ENCODE measurements at places on chromosomes 6 and 20.

DNA sequence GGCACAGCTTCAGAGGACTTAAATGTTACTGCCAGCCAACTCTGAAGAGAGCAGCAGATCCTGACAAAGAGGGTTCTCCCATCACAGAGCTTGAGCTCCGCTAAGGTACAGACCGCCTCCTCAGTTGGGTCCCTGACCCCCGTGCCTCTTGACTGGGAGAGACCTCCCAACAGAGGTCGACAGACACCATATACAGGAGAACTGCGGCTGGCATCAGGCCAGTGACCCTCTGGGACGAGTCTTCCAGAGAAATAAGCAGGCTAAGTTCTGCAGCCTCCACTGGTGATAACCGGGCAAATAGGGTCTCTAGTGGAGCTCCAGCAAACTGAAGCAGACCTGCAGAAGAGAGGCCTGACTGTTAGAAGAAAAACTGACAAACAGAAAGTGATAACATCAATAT, 187.0 kb downstream of the CLVS2 start:
- no peak for DNase-seq

DNA sequence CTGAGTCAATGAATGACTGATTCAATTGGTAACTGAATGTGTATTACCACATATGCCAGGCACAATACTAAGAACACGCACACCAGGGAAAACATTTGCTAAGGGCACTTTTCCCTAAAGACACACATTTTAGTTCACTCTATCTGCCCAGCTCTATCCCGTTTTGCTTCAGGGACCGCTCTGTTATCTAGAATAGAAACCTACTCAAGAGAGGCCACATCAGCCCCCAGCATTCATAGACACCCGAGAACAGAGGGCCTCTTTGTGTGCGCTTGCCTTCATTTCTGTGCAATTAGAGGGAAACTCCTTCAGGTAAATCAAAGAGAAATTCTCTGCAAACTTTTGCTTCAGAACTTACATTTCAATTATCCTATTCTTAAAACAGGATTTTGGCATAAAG, 50.3 kb downstream of the DZANK1 start:
- DNase-seq: no peak

- no peak for DNase-seq
Measured at GRCh38 chr6:75244063-75244584, 523 bp upstream of the COX7A2 start.

- no peak for DNase-seq
Measured at GRCh38 chr6:53623497-53623896, 42.1 kb downstream of the KLHL31 start.

DNA sequence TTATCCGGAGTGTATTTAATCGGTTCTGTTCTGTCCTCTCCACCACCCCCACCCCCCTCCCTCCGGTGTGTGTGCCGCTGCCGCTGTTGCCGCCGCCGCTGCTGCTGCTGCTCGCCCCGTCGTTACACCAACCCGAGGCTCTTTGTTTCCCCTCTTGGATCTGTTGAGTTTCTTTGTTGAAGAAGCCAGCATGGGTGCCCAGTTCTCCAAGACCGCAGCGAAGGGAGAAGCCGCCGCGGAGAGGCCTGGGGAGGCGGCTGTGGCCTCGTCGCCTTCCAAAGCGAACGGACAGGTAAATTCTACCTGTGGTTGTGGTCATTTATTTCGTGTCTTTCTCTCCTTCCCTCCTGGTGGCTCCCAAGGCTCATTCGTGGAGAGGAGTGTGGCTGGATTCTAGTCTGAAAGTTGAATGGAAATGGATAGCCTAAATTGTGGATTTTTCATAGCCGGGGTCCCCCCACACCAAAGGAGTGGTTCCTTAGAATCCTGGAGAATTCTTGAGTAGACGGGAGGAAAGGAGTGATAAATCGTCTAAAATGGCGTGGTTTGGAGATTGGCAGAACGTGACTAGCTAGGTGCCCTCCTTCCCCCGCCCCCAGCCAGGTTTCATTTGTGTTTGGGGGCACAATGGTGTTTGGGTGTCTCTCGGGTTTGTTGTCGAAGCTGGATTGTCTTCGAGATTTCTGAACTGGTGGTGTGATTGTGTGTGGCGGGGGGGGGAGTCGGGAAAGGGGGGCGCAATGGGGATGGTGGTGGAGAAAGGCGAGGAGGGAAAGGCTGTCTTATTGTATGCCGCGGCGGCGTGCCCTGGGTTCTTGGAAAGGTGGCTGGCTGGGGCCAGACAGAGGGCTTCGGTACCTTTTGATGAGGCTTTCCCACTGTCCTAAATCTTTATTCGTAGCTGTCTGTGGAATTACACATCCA, 673 bp downstream of the MARCKS start:
- no peak for DNase-seq

- DNase-seq: no peak
Measured at GRCh38 chr20:48523191-48523995, 304.4 kb downstream of the PREX1 start.

DNA sequence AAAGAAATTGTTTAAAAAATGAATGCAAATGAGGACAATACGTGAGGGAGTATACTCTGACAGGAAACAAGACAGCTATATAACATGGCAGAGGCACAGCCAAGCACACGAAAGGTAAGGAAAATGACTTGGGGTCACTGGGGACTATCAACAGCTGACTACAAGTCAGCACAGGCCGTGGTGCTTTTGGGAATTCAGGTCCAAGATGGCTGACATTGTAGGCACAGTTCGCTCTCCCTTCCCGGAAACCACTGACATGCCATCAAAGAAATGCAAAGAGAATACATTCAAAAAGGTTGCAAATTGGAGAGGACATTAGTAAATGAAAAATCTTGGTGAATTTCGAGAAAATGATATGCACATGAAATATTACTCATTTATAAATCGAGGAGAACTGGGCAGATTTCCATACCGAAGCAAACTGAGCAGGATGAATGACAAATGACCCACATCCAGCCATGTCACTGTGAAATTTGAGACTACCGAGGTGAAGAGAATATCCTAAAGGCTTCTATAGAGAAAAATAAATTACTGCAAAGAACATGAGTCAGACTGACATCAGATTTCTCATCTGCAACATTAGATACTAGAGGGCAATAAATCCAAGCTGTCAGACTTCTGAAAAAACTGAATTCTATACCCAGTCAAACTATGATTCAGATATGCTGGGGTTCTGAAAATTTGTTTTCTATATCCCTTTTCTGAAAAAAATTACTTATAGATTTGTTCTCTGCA, 391.1 kb downstream of the BTBD9 start:
- DNase-seq: no peak

GRCh38 chr6:25404693-25405169, 125.6 kb downstream of the CARMIL1 start:
- no peak for DNase-seq

GRCh38 chr6:135521431-135521830, 23.9 kb upstream of the AHI1 start:
- no peak for DNase-seq

DNA sequence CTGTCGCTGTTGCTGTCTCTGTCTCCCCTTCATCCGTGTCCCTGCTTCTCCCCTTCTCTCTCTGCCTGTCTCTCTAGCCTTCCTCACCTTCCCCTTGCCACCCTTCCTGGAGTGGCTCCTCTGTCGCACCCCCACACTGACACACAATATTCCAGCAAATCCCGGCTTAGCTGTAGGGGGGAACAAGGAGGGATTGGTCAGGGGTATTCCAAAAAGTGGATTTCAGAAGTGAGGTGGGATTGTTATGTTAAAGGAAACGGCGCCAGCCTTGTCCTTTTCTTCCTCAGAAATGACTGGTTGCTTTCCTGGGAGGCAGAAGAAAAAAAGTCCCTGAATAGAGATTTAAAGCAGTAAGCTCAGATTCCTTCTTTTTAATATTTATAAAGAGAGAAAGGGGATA, 76.3 kb upstream of the SIRPA start:
- no peak for DNase-seq

GRCh38 chr20:62777528-62777830, 18.8 kb upstream of the MRGBP start:
- DNase-seq: no peak

DNA sequence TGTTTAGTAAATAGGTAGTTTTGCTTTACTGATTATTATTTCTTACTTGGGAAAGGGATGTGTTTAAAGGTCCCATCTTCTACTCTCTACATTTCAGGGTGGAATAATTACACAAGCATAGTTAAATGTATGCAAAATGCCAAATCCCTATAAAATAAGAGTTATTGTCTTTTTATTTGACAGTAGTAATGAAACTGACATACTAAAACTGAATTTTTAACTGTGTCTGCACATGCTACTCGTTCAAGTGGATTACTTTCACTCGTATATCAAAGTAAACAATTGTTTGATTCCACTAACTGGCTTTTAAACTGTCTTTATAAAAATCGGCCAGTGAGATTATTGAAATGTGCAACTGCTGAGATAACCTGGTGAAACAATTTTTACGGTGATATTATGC, 602.9 kb upstream of the ADGRB3 start:
- no peak for DNase-seq

GRCh38 chr6:152160346-152160745, 352.9 kb downstream of the ESR1 start:
- no peak for DNase-seq

DNA sequence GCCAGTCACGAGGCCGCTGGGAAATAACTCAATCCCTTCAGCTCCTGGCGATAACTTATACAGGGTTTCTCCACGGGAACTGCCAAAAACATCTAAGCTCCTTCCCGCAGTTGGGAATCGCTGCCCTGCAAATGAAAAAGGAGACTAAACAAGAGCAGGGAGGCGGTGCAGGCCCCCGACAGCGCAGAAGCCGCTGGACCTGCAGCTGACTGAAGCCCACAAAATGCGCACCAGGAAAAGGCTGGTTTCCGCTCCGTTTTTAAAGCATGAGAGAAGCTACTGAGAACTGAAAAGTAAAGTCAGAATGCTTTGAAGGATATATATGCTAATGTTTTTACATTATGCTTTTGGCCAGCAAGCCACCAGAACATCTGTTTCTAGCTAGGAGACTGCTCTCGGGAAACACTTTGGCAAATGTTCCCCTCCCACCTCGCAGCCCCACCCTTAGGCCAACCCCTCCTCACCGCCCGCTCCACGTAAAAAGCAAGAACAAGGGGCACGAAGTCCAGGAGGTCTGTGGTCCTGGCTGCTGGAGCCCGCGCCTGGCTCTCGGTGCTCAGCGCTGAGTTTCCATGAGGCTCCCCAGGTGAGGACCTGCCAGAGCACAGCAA, 90.5 kb downstream of the SOD2 start:
- no peak for DNase-seq

DNA sequence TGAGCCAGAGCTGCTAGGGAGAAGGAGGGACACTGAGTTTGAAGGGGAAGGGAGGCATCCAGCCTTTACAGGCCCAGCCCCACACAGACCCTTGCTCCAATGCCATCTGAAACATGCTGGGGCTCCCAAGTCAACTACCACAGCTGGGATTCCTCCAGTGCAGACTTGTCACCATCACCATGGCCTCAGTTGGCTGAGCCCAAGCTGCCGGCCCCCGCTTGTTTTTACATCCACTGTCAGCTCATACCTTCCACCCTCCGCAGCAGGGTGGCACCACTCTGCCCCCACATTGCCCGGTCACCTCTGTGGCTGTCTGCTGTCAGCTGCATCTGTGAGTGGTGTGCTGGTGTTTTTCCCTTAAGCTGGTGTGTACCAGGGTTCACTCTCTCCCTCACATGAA, 26.1 kb downstream of the GFOD1 start:
- no peak for DNase-seq

GRCh38 chr6:2222275-2222842, 23.0 kb downstream of the GMDS start:
- no peak for DNase-seq

- DNase-seq: no peak
Measured at GRCh38 chr6:129575378-129576118, 134.4 kb downstream of the ARHGAP18 start.

GRCh38 chr6:53426667-53427270, 78.0 kb upstream of the ELOVL5 start:
- no peak for DNase-seq

DNA sequence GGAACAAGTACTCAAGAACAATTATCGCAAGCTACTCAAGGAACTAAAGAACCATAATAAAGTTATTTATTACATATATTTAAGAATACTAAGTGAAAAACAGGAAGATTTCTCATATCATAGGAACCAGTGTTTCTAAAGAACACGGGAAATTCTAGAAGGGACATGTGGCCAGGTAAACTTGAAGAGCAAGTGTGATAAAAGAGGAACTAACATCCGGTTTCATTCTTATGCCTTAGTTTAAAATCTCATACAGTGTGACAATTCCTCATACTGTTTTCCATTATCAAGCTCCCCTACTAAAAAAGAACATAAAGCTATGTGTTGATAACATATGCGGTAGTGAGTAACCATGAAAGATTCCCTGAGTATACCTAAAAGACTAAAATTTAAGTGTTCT, 163.5 kb upstream of the SHLD1 start:
- DNase-seq: no peak

- DNase-seq: no peak
Measured at GRCh38 chr20:4383961-4384360, 337.7 kb upstream of the PRND start.

GRCh38 chr6:167746975-167747374, 79.7 kb upstream of the AFDN start:
- DNase-seq: no peak

DNA sequence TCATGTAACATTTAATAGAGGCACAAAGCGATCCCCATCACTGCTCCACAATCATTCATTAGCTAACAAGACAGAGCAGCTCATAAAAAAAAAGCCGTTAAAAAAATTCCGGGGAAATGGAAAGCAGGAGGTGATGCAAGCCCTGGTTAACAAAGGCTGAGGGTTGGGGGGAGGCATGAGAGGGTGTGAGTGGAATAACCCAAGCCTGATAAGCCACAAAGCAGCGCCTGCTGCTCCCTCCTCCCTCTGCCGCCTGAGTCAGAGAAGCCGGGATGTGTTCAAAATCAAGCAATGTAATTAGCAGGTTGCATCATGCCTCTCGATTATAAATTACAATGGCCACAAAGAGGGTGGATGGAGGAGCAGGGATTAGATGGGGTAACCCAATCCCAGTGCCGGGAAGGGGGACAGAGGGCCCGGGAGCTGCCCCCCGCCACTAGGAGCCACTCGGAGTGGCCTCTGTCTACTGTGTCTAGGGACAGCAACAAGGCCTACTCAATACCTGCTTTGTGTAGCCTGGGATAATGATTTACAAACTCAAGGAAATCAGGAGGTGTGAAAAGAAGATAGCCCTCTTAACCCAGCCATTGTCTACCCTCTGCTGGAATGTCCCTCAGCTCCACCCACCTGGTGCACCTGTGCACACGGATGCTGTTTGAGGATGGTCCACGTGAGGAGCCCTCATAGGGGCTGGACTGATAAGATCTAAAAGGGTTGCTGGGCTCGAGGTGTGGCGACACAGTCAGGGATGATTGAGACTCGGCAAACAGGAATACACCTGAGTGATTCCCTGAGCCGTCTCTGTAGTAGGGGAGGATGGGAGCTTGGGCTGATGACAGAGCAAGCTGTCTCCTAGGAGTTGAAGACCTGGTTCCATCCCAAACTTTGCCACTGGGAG, 156.9 kb downstream of the VEGFA start:
- no peak for DNase-seq

GRCh38 chr6:139152088-139152891, 17.4 kb downstream of the HECA start:
- DNase-seq: no peak

- DNase-seq: no peak
Measured at GRCh38 chr6:119233312-119233984, 116.1 kb downstream of the MAN1A1 start.
